ENCODE measurements at places on chromosomes 1 and 21. TPM values are rescaled to one million over a fixed set of nuclear protein-coding genes. Genes with fewer than 3 reads are reported as not detected.

Gene LHX8
- not detected for total RNA-seq

Gene SELE
- total RNA-seq = 0.44 TPM

Gene NASP
- 34.5 TPM for total RNA-seq

Gene CA6
- not detected for total RNA-seq

Gene RPTN
- not detected for total RNA-seq

Gene KLHDC9
- 9.1 TPM for total RNA-seq

Gene GPR161
- 2.8 TPM for total RNA-seq

Gene TSPEAR
- total RNA-seq = 3.3 TPM

Gene CFAP107
- total RNA-seq = not detected

Gene GUCA2B
- not detected for total RNA-seq

Gene CHIA
- not detected for total RNA-seq

GRCh38 chr1:34758751-34759150 lies 789 bp upstream of the GJB4 start:
- H3K27me3 ChIP-seq = peaks cover 90% of the 10 kb centered on the region
- no peak overlapping the region for H3K27ac ChIP-seq
- DNase-seq = no peak
- no peak overlapping the region for H3K4me3 ChIP-seq

DNA sequence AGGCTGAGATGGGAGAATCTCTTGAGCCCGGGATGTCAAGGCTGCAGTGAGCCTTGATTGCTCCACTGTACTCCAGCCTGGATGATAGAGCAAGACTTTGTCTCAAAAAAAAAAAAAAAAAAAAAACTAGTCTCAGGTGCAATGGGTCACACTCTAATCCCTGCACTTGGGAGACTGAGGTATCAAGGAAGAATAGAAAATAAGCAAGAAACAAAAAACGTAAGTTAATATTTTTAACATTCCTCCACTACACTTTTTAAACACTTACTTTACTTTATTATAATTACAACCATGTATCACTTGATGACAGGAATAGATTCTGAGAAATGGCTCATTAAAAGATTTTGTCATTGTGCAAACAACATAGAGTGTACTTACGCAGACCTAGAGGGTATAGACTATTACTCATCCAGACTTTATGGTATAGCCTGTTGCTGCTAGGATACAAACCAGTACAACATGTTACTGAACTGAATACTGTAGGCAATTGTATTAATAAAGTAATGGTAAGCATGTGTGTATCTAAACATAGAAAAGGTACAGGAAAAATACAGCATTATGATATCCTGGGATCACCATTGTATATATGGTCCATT lies 1244.1 kb upstream of the ADGRL4 start:
- no peak for DNase-seq
- H3K27me3 ChIP-seq = no peaks in the 10 kb centered on the region
- H3K27ac ChIP-seq = no peak overlapping the region
- H3K36me3 ChIP-seq = no peaks in the 10 kb centered on the region
- H3K4me3 ChIP-seq = no peak overlapping the region
- no peaks in the 10 kb centered on the region for H3K4me1 ChIP-seq

DNA sequence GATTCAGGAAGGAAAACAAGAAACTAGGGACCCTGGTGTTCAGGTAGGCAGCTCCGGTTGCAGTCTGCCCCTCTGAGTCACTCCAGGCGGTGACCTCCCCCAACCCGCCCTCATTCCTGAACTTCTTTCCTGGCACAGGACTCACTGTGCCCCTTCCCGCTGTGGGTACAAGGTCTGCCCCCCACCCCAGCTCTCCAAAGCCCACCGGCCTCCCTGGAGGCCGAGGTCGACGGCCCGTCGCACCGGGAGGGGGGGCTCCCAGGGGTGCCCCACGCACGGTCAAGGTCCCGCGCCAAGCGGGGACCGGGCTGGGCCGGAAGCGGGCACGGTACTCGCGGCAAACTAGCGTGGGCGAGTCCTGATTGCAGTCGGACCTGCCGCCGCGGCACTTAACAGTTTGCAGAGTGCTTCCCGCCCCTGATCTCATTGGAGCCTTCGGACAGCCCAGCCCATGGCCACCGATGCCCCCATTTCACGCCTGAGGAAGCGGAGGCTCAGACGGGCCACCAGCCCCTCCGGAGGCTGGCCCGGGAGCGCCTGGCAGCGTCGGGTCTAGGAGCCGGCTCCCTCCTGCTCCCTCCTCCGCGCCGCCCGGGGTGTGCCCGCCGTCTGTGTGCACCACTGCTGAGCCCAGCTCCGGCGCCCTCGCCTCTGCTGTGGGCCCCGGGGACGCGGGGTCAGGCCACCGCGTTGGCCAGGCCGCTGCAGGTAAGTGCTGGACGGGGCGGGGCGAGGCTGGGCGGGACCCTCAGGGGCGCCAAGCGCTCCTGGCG lies at the start of gene GJB3:
Gene GJB3 (plus strand): TSS at position 144 of the 773 bp plus-strand sequence. CDS start 3,549 bp downstream, outside the sequence.
- no peaks in the 10 kb centered on the region for H3K36me3 ChIP-seq
- H3K27me3 ChIP-seq = peaks cover 73% of the 10 kb centered on the region
- H3K4me3 ChIP-seq = peak within 1 kb of the TSS; percentile 54
- no peak for DNase-seq
- peaks cover 15% of the 10 kb centered on the region for H3K4me1 ChIP-seq

- no peaks in the 10 kb centered on the region for H3K27me3 ChIP-seq
- H3K4me3 ChIP-seq = no peak overlapping the region
- H3K4me1 ChIP-seq = peaks cover 6% of the 10 kb centered on the region
- H3K36me3 ChIP-seq = peaks cover 81% of the 10 kb centered on the region
- no peak overlapping the region for H3K27ac ChIP-seq
Measured at GRCh38 chr1:203823306-203823705, 27.9 kb downstream of the ZBED6 start.

GRCh38 chr1:206663362-206663761 lies 21.3 kb upstream of the MAPKAPK2 start:
- no peaks in the 10 kb centered on the region for H3K27me3 ChIP-seq
- no peaks in the 10 kb centered on the region for H3K36me3 ChIP-seq
- H3K27ac ChIP-seq = peak overlapping the region; percentile 96

- no peak for DNase-seq
- H3K27me3 ChIP-seq = no peaks in the 10 kb centered on the region
- H3K4me3 ChIP-seq = no peak overlapping the region
- H3K36me3 ChIP-seq = no peaks in the 10 kb centered on the region
- H3K27ac ChIP-seq = no peak overlapping the region
Measured at GRCh38 chr1:209748620-209749019, 7.2 kb upstream of the TRAF3IP3 start.

DNA sequence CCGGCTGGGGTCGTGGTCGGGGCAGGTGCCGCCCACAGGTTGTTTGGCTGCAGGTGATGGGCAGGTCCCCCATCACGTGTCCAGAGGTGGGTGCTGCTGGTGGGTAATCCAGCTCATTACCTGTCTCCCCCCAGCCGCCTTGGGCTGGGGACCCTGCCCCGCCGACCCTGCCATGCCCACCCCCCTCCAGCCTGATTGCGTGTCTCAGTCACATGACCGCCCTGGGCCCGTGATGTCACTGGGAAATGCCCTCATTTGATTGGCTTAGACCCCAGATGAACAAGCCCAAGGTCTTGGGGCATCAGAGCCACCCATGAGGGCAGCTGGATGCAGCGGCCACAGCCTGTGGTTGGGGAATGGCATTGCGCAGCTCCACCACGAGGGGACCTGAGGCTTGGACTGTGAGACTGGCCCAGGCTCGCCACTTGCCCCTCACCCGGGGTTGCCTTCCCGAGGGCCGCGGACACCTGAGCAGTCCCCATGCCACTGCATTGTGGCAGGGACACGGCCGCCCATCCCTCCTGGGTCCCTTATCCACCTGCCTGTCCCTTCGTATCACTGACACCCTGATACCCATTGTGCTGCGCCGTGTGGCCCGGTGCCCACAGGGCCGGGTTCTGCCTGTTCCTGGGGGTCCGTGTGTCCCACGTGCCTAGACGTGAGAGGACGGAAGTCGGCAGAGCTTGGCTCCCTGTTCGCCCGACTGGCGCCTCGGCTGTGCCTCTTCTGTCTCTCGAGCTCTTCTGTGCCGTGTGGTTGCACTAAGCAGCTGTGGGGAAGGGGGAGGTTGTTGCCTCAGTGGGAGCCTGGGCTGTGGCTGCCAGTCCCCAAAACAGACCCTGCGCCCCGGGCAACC lies 68.0 kb downstream of the FAAP20 start:
- peak overlapping the region; percentile 29 for H3K4me3 ChIP-seq
- H3K36me3 ChIP-seq = no peaks in the 10 kb centered on the region
- peaks cover 6% of the 10 kb centered on the region for H3K27me3 ChIP-seq
- peak; percentile 13 for DNase-seq
- peaks cover 17% of the 10 kb centered on the region for H3K4me1 ChIP-seq

DNA sequence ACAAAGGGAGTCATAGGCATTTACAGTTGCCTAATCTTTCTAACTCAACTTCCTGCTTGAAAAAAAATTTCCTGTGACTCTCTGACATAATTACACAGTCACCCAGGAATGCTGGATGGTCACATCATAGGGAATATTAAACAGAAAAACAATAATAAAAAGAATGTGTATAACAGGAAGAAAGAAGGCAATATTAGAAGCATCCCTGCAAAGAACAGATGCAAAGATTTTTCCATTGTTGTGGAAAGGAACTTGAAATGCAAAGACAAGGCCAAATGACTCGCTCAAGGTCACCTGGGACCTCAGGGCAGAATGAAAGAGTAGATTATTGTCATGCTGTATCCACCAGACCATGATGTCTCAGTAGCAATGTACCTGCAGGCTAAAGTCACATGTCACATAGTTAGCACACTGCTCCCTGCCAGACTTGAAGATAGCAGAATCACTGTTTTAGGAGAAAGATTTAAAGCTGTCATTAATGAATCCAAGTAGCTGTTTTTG lies 184.3 kb downstream of the CYYR1 start:
- DNase-seq = no peak
- no peaks in the 10 kb centered on the region for H3K36me3 ChIP-seq
- no peak overlapping the region for H3K27ac ChIP-seq
- no peaks in the 10 kb centered on the region for H3K27me3 ChIP-seq
- no peak overlapping the region for H3K4me3 ChIP-seq

- peaks cover 96% of the 10 kb centered on the region for H3K27me3 ChIP-seq
- no peak overlapping the region for H3K27ac ChIP-seq
- H3K4me1 ChIP-seq = no peaks in the 10 kb centered on the region
Measured at GRCh38 chr1:36861375-36861774, 172.9 kb downstream of the GRIK3 start.

- H3K36me3 ChIP-seq = no peaks in the 10 kb centered on the region
- DNase-seq = no peak
- H3K27me3 ChIP-seq = no peaks in the 10 kb centered on the region
- H3K27ac ChIP-seq = peak overlapping the region; percentile 71
- H3K4me1 ChIP-seq = peaks cover 25% of the 10 kb centered on the region
- H3K4me3 ChIP-seq = no peak overlapping the region
Measured at GRCh38 chr1:217188280-217189237, 442.3 kb downstream of the GPATCH2 start.

DNA sequence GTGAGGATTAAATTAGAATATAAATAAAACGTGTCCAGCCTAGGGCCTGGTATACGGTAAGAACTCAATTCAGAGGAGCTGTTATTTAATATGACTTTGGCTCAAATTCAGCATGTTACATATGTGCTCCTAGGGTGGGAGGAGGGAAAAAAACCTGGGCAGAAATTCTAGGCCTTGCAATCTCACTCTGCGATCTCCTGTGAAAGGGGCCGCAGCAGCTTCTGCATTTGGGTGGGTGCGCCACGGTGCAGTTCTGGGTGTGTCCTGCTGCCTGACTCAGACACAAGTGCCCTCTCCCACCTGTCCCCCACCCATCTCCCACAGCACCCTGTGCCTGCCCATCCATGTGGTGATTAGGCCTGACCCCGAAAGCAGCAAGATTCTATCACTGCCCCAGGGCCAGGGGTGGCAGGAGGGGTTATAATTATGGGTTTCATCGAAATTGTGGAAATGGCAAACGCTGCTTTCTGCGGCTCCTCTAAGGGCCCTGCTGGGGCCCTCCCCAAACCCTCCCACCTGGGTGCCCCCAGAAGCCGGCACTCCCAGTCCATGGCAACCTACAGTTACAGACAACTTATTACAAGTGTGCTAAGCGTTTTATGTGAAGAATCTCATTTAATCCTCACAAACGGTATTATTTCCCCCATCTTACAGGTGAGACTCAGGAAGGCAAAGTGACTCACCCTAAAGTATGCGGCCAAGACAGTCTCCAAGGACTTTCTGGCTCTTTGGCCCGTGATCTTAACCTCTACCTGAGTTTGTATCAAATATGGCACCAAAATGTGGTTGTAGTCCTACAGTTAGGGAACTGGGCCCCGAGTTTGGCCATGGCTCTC lies 25.5 kb upstream of the GRHL3 start:
- H3K27me3 ChIP-seq = no peaks in the 10 kb centered on the region
- no peak overlapping the region for H3K4me3 ChIP-seq
- no peak overlapping the region for H3K27ac ChIP-seq
- H3K4me1 ChIP-seq = peaks cover 24% of the 10 kb centered on the region

- no peak overlapping the region for H3K27ac ChIP-seq
- no peaks in the 10 kb centered on the region for H3K4me1 ChIP-seq
- no peaks in the 10 kb centered on the region for H3K36me3 ChIP-seq
Measured at GRCh38 chr1:70117046-70117445, 88.3 kb downstream of the LRRC40 start.

DNA sequence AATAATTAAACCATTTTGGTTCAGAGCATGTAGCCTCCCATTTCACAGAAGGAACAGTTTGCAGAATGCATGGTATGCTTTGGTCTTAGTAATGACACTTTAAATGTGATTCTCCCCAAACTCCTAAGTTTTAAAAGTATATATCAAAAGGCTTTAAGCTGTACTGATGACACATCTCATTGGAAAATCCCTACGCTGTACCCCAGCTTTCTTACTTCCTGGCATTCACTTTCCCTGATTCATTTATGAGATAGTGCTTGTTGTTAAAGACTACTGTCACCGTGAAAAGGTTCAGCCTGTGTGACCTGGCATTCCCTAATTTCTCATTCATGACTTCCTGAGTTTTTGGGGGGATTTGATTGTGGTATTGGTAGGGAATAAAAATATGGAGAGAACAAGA lies 53.4 kb downstream of the MPZL1 start:
- H3K27me3 ChIP-seq = no peaks in the 10 kb centered on the region
- peaks cover 2% of the 10 kb centered on the region for H3K4me1 ChIP-seq
- no peak overlapping the region for H3K27ac ChIP-seq

- no peak overlapping the region for H3K27ac ChIP-seq
- H3K4me3 ChIP-seq = no peak overlapping the region
- H3K36me3 ChIP-seq = no peaks in the 10 kb centered on the region
- no peaks in the 10 kb centered on the region for H3K4me1 ChIP-seq
- peaks cover 37% of the 10 kb centered on the region for H3K27me3 ChIP-seq
Measured at GRCh38 chr1:211183747-211184313, 49.9 kb upstream of the KCNH1 start.

All from left ventricle myocardium inferior (tissue), 1 donor.